Activated CD4-positive, alpha-beta T cell treated with anti-CD3 and anti-CD28 coated beads, Interleukin-2, amount 10 ng/mL, durations not matched to agents 7 days and 5 days (primary cell): ENCODE measurements at places on chromosomes 13 and 19. TPM values are rescaled to one million over a fixed set of nuclear protein-coding genes. Genes with fewer than 3 reads are reported as not detected.

GRCh38 chr19:11861301-11861700 lies 12.8 kb downstream of the ZNF439 start:
- H3K4me1 ChIP-seq = no peaks in the 10 kb centered on the region
- no peaks in the 10 kb centered on the region for H3K27me3 ChIP-seq
- DNase-seq = no peak
- H3K4me3 ChIP-seq = no peak overlapping the region

DNA sequence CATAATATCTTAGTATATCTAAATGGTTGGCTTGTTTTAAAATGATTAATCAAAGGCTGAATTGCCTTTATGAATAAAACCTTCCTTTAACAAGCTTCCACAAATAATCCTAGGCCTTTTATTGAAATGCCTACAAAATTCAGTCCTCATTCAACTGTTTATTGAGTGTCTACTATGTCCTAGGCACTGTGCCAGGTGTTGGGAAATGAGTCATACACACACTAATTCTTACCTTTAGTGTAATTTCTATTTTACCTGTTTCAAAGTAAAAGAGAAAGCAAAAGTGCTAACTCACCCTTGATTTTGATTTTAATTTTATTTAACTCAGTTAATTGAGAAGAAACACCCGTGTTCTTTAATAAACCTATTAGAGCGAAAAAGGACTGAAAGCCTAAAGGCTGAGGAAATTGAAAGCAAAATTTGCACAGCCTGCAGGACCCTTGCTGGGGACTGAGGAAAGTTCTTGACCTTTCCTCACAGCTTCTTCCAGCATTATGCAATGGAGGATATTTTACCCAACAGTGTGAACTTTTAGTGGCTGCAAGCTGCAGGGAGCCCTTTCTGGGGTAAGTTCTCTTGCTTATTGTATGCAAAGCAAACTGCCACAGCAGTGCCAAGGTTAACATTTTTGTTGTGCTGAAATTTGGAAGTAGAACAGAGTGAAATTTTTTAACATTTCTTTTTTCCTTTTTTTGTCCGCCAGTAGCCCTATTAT lies 83.1 kb downstream of the B3GLCT start:
- H3K4me3 ChIP-seq = no peak overlapping the region
- H3K36me3 ChIP-seq = peaks cover 14% of the 10 kb centered on the region
- no peak overlapping the region for H3K27ac ChIP-seq
- H3K27me3 ChIP-seq = no peaks in the 10 kb centered on the region

GRCh38 chr19:58498316-58499020 lies 13.3 kb downstream of the SLC27A5 start:
- peak overlapping the region; percentile 91 for H3K27ac ChIP-seq
- peak overlapping the region; percentile 86 for H3K4me3 ChIP-seq
- H3K4me1 ChIP-seq = peaks cover 24% of the 10 kb centered on the region
- no peaks in the 10 kb centered on the region for H3K36me3 ChIP-seq
- no peaks in the 10 kb centered on the region for H3K27me3 ChIP-seq

DNA sequence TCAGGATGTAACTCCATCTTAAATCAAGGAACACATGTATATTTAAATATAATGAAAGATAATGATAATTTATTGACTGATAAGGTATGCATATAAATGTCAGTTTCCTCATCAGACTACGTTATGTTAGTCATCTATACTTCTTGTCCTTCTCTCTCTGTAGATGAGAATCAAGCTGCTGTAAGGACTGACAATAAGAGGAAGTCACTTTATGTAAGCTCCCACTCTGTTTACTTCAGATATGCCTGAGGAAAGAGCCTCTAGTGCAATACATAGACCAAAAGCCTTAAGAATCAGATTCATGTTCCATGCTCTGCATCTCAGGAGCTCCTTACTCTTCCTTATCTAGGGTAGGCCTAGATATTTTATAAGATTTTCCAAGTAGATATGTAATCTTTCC lies 9.6 kb upstream of the SLITRK6 start:
- no peak overlapping the region for H3K27ac ChIP-seq
- H3K27me3 ChIP-seq = no peaks in the 10 kb centered on the region
- no peaks in the 10 kb centered on the region for H3K4me1 ChIP-seq
- no peak overlapping the region for H3K4me3 ChIP-seq

DNA sequence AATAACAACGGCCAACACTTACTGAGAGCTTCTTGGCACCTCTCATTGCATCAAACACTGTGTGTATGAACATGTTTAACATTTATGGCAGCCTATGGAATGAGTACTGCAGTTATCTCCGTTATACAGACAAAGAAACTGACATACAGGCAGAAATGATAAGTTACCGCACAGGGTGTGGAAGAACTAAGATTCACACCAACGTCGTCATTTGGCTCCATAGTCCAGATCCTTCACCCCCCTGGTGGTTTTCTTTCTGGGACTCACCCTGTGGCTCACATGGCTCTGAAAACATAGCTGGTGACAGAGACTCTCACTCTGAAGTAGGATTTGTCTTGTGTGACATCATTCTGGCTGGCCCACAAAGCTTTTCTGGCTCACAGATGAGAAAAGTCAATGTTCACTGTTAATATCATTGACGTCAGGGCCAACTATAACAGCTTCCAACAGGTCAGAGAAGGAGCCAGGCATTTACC lies 230.1 kb downstream of the DLEU7 start:
- no peaks in the 10 kb centered on the region for H3K36me3 ChIP-seq
- peaks cover 19% of the 10 kb centered on the region for H3K27me3 ChIP-seq
- no peak for DNase-seq
- no peak overlapping the region for H3K27ac ChIP-seq
- H3K4me3 ChIP-seq = no peak overlapping the region

- no peak overlapping the region for H3K27ac ChIP-seq
- no peak for DNase-seq
- no peaks in the 10 kb centered on the region for H3K36me3 ChIP-seq
- no peaks in the 10 kb centered on the region for H3K4me1 ChIP-seq
- no peak overlapping the region for H3K4me3 ChIP-seq
These were observed 583.1 kb downstream of the EFNB2 start for GRCh38 chr13:105952233-105952972.

DNA sequence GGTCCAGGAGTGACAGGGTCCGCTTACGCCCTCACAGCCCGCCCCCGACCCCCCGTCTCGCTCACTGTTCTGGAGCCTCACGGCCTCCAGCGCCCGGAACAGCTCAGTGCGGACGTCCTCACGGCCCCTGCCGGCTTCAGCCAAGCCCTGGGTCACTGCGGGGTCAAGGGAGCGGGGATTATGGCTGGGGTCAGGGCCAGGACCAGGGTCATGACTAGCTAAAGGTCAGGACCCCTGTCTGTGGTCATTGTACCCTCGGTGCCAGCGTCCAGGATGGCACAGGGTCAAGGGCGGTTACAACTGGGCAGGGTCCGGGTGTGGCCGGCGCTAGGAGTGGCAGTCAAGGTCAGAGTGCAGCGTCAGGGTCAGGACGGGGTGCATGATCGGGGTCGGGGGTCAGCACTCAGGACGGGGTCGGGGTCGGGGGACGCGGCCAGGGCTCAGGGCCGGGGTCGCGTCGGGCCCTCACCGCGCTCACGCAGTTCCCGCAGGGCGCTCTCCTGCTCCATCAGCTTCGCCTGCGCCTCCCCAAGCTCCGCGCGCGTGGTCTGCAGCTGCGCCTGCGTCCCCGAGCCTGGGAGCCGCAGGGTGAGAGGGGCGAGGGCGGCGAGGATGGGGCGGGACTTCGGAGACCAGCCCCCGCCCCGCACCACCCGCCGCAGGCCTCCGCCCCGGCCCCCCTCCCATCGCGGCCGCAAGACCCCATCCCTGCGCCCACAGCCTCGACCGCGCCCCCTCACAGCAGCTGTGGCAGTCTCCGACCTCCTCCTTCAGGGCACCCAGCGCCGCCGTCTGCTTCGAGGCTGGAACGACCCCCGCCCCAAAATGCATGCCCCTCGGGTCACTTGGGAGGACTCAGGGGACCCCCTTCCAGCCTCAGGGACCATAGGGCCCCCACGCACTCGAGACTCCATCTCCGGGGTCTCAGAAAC lies 1.4 kb downstream of the CLEC4G start:
- no peak for DNase-seq
- no peak overlapping the region for H3K4me3 ChIP-seq
- H3K27ac ChIP-seq = no peak overlapping the region
- H3K36me3 ChIP-seq = no peaks in the 10 kb centered on the region
- peaks cover 52% of the 10 kb centered on the region for H3K27me3 ChIP-seq

- peaks cover 57% of the 10 kb centered on the region for H3K4me1 ChIP-seq
- peaks cover 15% of the 10 kb centered on the region for H3K36me3 ChIP-seq
- DNase-seq = no peak
- H3K4me3 ChIP-seq = peak overlapping the region; percentile 87
These were observed 2.0 kb downstream of the NAA16 start for GRCh38 chr13:41313117-41313516.

DNA sequence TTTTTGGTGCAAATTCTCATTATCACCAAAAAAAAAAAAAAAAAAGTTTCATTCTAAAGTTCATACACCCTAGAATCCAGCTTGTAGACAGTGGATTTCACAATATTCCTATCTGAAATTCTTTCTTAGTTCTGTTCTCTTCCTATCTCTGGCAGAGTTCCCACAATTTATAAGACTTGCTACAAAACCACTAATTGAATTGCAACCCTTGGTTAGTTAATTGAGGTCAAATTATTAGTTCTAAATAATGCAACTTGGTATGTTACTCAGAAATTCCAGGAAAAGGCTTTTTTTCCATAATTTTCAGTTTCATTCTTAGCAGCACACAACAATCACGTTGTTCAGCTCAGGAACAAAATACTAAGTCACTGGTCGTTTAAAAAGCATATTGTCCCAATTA lies 58.5 kb downstream of the SPATA13 start:
- no peak overlapping the region for H3K4me3 ChIP-seq
- peaks cover 35% of the 10 kb centered on the region for H3K4me1 ChIP-seq
- no peaks in the 10 kb centered on the region for H3K27me3 ChIP-seq
- H3K36me3 ChIP-seq = peaks cover 5% of the 10 kb centered on the region
- H3K27ac ChIP-seq = no peak overlapping the region

GRCh38 chr13:36915106-36915505 lies 4.9 kb downstream of the SMAD9 start:
- no peak overlapping the region for H3K4me3 ChIP-seq
- H3K27ac ChIP-seq = no peak overlapping the region
- no peaks in the 10 kb centered on the region for H3K36me3 ChIP-seq
- no peak for DNase-seq
- peaks cover 48% of the 10 kb centered on the region for H3K27me3 ChIP-seq

DNA sequence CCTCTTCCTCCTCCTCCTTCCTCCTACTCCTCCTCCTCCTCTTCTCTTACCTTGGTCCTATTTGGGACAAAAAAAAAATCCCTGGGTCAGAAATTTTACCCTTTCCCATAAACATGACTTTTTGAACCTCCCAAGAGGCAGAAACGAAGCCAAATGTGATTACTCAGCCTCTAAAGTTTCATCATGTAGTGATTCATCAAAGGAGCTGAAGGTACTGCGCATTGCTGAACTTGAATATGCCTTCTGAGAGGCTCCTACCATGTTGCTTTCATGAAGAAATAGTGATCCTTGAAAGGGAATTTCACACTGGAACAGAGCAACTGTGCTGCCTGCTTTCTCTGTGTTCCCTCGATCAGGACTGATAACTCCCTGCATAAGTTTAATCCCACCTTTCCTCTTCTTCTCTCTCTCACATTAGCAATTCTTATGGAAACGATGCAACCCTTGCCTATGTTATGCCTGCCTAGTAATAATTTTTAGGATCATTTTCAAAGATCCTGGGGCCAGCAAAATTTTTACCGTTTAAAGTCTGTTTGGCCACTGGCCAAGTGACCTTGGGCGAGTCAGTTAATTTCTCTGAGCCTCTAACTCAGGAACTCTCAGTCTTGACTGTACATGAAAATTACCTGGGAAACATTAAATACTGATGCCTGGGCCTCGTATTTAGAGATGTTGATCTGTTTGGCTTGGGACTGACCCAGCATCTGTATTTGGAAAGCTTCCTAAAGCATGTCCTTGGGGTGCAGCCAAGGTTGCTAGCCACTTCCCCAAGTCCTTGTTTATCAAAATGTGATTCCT lies 149.5 kb downstream of the DCT start:
- H3K36me3 ChIP-seq = peaks cover 18% of the 10 kb centered on the region
- peak overlapping the region; percentile 50 for H3K27ac ChIP-seq
- peaks cover 29% of the 10 kb centered on the region for H3K27me3 ChIP-seq
- H3K4me3 ChIP-seq = no peak overlapping the region
- peaks cover 59% of the 10 kb centered on the region for H3K4me1 ChIP-seq
- DNase-seq = no peak

DNA sequence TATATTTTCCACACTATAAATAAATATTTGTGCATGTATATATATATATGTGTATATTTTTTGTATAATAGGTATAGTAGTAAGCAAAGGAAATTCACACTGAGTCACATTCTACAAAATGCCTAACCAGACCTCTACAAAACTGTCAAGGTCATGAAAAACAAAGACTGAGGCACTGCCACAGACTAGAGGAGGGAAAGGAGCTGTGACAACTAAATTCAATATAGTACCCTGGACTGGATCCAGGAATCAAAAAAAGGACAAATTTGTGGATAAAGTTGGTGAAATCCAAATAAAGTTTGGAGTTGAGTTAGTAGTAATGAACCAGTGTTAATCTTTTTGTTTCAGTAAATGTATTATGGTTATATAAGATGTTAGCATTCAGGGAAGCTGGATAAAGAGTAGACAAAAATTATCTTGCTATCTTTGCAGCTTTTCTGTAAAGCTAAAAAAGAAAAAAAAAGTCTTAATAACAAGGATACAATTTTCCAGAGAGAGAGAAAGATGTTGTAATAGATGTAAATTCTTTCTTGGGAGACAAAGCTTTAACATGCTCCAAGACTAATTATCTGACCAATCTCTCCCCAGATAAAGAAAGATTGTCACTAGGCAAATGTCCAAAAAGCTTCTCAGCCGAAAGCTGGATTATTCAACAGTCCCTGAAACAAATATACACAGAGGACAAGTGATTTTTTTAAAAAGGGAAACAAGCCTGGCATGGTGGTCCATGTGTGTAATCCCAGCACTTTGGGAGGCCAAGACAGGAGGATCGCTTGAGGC lies 19.1 kb downstream of the SYDE1 start:
- H3K27me3 ChIP-seq = no peaks in the 10 kb centered on the region
- peaks cover 40% of the 10 kb centered on the region for H3K4me1 ChIP-seq

GRCh38 chr19:3609779-3610719 lies 3.4 kb upstream of the TBXA2R start:
- H3K4me1 ChIP-seq = peaks cover 12% of the 10 kb centered on the region
- peaks cover 5% of the 10 kb centered on the region for H3K27me3 ChIP-seq
- DNase-seq = no peak
- H3K4me3 ChIP-seq = no peak overlapping the region

- peaks cover 17% of the 10 kb centered on the region for H3K4me1 ChIP-seq
- no peaks in the 10 kb centered on the region for H3K27me3 ChIP-seq
- H3K4me3 ChIP-seq = peak overlapping the region; percentile 32
- peaks cover 8% of the 10 kb centered on the region for H3K36me3 ChIP-seq
- H3K27ac ChIP-seq = peak overlapping the region; percentile 37
- no peak for DNase-seq
These were observed 1.2 kb upstream of the MYDGF start for GRCh38 chr19:4671185-4671851.

DIAPH3 gene
- total RNA-seq = 24.1 TPM

IRS2 gene
- total RNA-seq = 4.2 TPM

IGFL3 gene
- not detected for total RNA-seq

ZNF729 gene
- total RNA-seq = not detected

CDX2 gene
- total RNA-seq = not detected

NXNL1 gene
- not detected for total RNA-seq

HOMER3 gene
- not detected for total RNA-seq
